NCI-H2081 (cell line): ENCODE measurements at places on chromosomes 2 and 18.

DNA sequence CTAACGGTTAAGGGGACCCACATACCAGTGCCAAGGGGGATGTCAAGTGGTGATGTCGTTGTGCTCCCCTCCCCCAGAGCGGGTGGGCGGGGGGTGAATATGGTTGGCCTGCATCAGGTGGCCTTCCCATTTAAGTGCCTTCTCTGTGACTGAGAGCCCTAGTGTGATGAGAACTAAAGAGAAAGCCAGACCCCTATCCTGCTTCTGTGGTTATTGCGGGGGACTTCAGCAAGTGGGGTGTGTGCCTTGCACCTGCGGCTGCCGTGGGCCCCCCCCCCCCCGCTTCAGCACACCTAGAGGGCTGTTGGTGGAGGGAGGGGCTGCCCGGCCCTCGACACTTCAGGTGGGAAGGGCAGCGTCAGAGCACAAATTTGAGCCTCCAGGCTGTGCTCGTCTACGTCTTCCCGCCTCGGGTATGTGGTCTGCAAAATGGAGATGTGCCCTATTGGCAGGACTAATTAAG is 6.1 kb downstream of the CTDSP1 start:
- no peak for DNase-seq

GRCh38 chr2:65495251-65495877 is 63.0 kb upstream of the SPRED2 start:
- DNase-seq, result no peak

GRCh38 chr2:10017313-10017941 is 25.9 kb upstream of the KLF11 start:
- no peak for DNase-seq

DNA sequence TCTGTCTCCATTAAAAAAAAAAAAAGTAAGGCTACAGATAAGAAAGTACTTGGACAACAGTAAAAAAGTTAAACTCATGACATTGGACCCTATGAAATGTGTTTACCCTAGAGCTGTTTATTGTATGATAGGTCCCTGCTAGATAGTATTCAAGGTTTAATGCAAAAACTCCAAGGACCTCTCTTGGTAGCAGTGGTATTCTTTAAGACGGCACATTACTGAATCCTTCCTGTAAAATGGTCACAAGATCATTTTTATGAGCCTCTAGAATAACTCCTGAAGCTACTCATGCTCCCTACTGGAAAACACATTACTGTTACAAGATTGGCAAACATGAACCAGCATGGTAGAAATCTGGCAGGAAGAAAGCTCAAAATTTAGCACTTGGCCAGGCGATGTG is 38.8 kb downstream of the GALM start:
- no peak for DNase-seq

DNA sequence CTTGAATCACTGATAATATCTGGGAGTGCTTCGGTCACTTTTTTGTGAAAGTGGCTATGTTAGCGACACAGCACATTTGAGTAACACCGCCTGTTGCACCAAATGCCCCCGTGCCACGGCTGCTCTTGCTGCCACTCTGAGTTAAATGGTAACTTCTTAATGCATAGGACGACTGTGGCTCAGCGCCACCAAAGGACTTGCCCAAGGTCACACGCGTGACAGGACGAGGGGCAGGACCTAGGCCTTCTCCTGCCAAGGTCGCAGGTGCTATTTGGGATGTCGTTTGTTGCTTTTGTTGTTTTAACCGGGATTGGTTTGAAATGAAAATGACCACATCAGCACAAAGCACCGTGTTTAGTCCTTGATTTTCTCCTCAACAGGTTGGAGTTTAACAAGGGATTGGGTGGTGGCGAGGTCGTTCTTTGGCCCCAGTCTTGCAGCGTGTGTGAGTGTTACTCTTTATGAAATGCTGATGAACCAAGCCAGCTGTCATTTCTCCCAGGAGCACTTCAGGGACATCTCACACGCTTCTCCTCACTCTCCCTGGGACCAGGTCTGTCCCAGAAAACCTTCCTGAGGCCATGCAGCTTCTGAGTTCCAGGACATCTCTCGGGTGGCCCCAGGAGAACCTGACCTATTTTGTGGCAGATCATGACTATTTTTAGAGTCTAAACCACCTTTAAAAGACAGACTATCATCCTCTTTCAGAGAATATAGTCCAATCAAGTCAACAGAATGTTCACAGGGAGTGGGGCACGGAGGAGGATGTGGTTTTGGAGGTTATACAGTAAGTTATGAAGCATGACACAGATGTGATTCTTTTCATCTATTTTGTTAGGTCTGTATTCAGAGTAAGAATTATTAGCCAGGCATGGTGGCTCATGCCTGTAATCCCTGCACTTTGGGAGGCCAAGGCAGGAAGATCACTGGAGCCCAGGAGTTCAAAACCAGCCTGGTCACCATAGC is 49.9 kb downstream of the MTCL1 start:
- no peak for DNase-seq

DNA sequence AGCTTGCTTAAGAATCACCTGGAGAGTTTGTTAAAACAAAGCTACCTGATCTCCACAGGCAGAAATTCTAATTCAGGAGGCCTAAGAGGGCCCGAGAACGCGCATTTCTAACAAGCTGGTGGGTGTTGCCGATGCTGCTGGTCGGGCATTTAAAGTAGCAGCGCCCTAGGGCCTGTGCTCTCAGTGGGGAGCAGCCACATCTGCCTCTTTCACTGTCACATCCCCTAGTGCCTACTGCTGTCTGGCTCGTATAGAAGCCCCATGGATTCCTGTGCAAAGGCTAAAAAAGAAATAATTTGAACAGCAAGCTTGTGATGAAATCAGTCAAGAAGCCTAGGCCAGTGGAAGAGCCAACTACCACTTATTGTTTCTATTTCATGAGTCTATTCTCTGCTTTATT is 126.7 kb upstream of the SMIM21 start:
- DNase-seq, result peak; percentile 10

DNA sequence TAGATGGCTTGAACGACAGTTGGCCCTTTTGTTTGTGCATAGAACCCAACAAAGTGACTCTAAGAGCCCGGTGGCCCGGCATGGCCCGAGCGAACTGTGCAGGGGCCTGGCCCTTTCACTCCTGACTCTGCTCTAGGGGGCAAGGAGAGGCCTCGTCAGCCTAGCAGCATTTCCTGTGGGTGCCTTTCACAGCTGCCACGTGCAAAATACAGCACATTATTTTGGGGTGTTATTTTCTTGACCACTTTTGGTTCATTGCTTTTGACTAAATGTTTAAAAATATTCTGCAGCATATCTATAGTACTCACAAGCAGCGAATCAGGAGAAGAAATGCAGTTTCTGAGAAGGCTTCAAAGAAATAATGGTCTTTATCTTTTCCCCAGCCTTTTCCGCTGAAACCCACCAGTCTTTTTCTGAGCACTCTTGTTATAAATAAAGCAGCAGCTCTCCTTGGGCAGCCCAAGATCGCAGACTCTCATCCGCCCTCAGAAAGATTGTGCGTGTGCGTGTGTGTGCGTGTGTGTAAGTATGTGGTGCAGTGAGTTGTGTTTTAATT is 31.3 kb downstream of the DGKD start:
- no peak for DNase-seq

- DNase-seq, result no peak
These were observed 86.1 kb upstream of the SRD5A2 start for GRCh38 chr2:31666878-31667277.

DNA sequence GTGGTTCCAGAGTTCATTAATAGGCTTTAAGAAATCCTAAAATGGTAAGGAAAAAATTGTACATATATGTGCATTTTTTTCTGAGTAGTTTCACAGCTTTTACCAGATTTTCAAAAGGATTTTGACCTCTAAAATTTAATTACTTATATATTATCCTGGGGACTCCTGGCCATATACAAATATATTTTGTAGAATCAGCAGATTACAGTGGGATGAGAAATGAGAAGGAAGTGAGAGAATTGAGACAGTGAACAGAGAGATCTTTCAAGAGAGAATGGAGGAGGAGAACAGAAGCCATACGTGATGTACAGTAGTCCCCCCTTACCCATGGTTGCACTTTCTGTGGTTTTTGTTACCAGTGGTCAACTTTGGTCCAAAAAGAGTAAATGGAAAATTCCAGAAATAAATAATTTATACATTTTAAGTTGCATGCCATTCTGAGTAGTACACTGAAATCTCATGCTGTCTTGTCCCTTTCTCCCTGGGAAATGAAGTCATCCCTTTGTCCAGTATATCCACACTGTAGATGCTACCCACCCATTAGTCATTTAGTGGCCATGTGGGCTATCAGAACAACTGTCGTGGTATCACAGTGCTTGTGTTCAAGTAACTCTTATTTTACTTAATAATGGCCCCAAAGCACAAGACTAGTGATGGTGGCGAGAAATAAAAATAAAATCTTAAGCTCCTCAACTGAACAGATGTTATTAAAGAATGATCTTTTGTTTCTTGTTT is 130.4 kb upstream of the MYO3B start:
- no peak for DNase-seq

- no peak for DNase-seq
These were observed 89.2 kb upstream of the CD226 start for GRCh38 chr18:70036771-70037347.

DNA sequence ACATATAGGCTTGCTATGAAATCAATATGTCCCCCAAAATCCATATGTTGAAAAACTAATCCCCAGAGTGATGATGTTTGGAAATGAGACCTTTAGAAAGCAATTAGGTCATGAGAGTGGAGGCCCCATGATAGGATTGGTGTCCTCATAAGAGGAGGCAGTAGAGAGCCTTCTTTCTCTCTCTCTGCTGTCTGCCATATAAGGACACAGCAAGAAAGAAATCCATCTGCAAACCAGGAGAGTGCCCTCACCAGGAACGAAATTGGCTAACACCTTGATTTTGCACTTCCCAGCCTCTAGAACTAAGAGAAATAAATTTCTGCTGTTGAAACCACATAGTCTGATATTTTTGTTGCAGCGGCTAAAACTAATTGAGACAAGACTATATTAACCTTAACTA is 89.5 kb downstream of the NBAS start:
- no peak for DNase-seq

DNA sequence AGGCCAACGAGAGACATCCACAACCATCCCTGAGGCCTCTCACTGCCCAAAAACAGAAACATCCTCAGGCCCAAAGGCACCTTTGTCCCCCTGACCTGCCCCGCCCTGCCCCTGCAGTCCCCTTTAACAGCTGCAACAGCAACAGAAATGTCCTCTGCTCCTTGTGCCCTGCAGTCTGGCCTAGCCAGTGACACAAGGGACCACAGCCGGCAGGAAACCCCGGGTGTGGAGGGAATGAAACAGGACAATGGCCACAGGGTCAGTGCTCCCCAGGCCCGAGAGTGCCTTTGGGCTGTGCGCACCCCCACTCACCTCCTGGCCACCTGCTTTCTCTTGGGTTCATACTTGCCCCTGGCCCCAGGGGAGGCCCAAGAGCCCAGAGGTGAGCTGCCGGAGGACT is 35.6 kb downstream of the SNED1 start:
- no peak for DNase-seq

DNA sequence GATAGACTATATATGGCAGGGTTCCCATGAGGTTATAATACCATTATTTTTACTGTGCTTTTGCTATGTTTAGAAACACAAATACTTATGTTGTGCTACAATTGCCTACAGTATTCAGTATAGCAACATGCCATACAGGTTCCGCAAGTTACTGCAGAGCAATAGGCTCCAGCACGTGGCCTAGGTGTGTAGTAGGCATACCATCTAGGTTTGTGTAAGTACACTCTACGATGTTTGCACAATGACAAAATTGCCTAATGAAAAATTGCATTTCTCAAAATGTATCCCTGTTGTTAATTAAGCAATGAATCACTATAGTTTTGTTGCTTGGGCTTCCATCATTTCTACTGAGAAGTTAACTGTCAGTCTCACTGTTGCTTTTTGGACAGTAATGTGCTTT is 9.8 kb downstream of the CD302 start:
- DNase-seq, result no peak

- no peak for DNase-seq
These were observed 9.0 kb downstream of the CYBRD1 start for GRCh38 chr2:171531291-171531690.

DNA sequence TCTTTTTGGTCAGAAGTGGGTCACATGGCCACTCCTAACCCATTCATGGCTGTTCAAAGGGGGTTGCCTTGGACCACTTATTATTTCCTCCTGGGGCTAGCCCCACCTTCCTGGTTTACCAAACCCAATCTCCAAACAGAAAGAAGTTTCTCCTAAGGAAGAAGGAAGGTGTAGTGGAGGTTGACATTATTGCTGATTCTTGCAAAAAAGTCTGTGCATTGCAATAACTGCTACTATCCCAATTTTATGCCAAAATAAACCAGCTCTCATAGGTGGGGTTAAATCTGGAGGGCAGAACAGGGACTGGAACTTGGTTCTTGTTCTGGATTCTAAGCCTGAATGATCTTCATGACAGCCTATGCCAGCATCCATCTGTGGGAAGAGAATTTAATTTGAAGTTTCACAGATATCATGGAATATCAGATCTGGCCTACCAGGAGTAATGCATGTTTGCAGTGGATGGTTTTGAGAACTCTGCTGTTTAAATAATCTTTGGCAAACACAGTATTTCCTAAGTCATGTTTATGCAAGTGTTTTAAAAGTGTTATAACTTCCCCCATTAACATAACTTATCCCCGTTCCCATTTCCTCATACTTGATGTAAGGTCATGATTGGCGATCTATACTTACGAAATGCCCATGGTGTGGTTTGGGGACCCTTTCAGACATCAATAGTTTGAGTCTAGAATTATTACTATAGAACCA is 11.9 kb downstream of the ANXA4 start:
- no peak for DNase-seq

DNA sequence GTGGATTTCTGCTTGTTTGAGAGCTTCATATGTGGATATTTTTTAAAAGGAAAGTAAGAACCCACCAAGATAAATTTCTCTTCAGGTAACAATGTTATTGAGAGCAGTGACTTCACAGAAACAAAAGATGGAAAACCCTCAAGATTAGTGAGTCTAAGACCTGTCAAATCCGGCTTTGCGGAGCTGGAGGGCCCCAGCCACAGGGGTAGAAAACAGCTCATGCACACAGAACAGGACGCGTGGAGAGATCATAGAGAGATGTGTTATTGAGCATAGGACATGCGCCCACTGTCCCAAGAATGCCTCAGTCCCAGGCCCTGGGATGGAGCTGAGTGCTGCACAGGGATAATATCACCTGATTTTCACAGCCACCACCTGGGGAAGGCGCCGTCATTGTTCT is 21.3 kb downstream of the EDAR start:
- no peak for DNase-seq
